ENCODE measurements at places on chromosomes 13 and 19.

DNA sequence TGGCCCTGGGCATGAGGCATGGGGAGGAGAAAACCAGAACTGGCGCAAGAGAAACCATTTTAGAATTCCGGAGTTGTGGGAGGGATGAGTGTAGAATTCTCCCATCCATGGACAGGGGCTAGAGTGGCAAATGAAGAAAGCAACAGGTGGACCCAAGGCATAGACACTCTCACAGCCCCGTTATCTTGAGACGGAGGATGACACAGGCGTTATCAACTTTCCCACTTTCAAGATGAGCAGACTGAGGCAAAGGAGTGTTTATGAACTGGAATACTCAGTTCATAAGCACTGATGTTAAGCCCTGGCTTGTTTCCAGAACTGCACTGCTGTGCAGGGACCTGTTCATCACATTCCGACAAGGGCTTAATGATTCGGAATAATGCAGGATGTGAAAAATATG lies 1.1 kb upstream of the GTF3A start:
- DNase-seq: no peak

DNA sequence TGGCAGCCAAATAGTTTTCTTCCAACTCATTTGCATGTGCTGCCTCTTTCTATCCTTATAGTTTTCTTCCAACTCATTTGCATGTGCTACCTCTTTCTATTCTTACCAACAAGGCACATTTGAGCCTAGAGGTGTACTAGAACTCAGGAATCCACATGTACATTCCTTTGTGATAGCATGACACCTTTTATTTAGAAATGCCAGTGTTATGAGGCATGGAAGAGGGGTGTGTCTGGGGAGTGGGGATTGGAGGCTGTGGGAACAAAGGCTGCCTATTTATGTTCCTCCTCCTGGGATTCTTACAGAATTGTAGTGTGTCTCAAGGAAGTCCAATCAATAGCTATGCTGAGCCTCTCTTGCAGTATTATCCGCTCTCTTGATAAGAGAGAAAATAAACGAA lies 966.7 kb downstream of the PCDH17 start:
- DNase-seq: no peak

DNA sequence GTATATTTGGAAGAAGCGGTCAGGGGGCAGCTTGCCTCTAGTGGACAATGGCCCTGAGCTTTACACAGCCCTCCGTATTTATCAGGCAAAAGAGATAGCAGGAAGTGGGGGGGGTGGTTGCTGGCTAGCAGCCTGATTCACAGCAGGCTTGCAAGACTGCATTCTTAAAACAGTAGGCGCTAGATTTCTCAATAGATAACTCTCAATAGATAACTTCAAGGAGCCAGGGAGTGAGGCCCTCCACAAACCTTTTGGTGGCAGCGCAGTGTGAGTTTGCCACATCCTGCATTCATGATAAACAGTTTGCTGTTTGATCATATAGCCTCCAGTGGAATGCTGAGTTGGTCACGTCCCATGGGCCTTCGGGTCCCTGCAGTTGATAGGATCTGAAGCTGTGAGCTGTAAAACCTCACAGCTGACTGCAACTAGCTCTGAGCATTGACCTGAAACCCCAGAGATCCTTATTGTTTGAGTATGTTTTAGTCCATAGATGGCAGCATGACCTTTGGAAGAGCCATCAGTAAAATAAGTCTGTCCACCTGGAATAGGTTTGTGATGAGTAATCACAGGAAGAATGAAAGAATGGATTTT lies 12.2 kb downstream of the FPR3 start:
- DNase-seq: no peak

DNA sequence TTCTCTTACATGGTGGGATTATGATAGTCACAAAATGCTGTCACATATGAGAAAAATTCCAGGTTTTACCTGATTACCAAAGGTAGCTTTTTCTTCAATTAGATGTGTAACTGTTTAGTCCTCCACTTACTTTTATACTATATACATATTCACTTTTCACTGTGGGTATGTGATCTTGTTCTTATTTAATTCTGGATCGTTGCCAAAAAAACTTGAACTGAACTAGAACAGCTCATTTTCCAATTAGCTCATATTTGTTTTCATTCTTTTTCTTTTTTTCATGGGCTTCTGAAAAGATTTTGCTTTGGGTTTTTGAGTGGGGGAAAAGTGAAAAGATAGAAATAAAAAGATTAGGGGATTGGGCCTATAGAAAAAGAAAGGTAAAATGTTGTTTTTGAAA lies 291.9 kb downstream of the NDFIP2 start:
- no peak for DNase-seq

- DNase-seq: no peak
Measured at GRCh38 chr13:34137200-34137599, 319.3 kb downstream of the RFC3 start.

DNA sequence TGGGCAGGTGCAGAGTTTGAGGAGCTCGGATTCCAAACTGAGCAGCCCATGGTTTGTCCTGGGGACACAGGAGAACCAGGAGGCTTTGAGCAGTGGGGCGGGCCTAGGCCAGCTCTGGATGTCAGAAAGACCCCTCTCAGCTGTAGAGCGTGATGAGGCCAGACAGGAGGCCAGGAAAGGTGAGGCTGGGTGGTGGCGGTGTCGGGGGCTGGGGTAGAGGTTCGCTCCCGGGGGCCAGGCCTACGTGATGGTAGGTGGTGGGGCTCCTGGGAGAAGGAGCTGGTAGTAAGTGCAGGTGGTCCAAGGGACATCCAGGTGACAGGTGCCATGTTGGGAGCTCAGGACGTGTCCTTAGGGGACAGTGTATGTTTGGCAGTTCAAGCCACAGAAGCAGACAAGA lies 13.5 kb upstream of the PTOV1 start:
- no peak for DNase-seq

DNA sequence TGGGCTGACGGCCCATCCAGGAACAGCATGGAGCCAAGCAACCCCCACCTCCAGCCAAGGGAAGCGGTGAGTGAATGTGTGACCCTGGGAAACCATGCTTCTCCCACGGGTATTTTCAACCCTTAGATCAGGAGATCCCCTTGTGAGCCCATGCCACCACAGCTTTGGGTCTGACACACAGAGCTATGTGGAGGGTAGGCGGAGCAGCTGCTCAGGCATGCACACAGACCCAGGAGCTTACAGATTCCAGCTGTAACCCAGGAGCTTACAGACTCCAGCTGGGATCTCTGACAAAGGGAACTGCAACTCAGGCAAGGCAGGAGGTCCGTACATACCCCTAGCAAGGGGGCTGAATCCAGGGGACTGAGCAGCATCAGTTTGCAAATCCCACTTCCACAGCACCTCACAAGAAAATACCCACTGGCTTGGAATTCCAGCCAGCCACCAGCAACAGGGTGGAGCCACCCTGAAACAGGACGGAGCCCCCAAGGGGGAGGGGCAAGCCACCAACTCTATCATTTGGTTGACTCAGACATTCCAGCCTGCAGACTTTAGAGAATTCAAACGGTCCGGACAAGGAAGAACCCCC lies 40.8 kb upstream of the RFXAP start:
- no peak for DNase-seq

GRCh38 chr19:47122359-47123335 lies 8.0 kb upstream of the SAE1 start:
- DNase-seq: no peak

DNA sequence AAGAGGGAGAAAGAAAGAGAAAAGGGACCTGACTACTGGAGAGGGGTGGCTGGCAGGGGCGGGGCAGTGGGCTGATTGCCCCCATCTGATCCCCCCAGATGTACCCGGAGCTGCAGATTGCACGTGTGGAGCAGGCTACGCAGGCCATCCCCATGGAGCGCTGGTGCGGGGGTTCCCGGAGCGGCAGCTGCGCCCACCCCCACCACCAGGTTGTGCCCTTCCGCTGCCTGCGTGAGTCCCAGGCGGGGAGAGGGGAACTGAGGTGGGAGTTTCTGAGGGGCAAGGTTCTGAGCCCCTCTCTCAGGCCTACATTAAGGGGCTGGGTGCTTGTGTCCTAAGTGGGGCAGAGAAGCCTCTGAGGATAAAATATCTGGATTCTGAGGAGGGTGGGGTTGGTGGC lies 2.4 kb downstream of the APLP1 start:
- DNase-seq: no peak

GRCh38 chr13:30927595-30927994 lies 4.9 kb upstream of the TEX26 start:
- no peak for DNase-seq

GRCh38 chr13:24624801-24625231 lies 55.4 kb upstream of the ATP12A start:
- no peak for DNase-seq

GRCh38 chr19:14830702-14831101 lies 4.3 kb downstream of the OR7A5 start:
- DNase-seq: no peak

DNA sequence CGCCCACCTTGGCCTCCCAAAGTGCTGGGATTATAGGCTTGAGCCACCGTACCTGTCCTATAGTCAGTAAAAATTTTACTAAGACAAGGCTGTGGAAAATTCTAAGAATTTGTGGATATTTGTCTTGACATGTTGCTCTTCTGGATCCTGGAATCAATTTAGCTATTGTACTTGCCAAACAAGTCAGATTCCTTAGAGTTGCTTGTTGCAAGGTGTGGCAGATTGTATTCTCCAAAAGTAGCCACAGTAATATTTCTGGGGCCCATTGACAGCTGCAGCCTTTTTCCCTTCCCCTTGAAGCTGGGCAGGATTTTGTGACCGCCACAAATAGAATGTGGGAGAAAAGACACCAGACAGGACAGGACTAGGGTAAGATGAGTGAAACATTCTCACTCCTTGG lies 98.8 kb upstream of the TMTC4 start:
- no peak for DNase-seq

GRCh38 chr19:3515891-3516422 lies 9.8 kb downstream of the FZR1 start:
- no peak for DNase-seq

DNA sequence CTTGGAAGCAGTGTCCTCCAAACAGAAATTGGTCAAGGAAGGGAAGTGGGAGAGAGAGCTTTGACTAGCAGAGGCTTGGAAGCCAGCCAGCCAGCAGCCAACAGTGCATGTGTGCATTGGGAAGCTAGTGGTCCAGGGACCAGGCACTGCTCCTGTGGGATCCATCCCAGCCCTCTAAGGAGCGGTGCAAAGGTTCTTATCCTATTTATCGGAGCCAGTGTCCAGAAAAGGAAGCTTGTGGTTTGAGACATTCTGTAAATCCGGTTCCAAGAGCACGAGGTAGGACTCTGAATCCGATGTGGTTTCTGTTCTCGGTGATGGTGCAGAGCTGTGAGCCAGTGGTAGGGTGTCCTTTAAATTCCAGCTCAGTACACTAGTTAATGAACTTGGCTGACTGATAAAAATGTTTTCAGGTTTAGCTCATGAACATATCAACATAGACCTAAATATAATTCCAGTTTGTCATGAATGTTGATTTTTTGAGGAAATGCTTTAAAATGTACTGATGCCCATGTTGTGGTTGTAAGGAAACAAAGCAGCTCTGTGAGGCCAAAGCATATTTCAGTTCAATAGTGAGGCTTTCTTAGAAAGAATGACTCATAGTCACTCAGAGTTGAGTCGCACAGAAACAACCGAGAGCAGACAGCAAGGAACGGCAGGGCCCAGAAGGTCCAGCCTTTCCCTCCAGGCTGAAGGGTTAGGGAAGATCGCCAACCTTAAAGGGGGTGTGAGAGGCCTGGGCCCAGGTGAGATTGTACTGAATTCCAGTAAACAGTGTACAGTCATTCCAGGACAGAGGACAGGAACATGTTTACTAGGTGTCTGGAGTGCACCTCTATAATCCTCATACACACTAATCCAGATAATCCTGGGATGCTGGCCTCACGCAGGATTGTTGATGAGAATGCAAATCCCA lies 21.5 kb upstream of the GARRE1 start:
- no peak for DNase-seq

- no peak for DNase-seq
Measured at GRCh38 chr19:19777692-19778091, 43.9 kb downstream of the ZNF506 start.

DNA sequence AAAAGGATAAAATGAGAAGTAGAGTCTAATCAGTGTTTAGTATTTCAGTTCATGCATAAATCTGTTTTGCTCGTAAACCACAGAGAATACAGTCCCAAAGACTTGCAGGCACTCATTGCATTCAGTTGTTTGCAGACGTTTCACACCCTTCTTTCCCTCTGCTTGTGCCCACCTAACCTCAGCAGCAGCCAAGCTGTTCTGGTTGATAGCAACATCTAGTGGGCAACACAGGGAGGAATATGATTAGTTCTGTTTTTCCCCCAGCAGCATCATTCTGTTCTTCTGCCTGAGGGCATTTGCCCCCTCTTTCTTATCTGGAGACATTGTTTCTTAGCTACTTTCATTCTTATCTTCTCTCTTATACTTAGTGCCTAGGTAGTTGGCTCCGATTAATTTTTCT lies 135.6 kb downstream of the PAN3 start:
- DNase-seq: no peak

DNA sequence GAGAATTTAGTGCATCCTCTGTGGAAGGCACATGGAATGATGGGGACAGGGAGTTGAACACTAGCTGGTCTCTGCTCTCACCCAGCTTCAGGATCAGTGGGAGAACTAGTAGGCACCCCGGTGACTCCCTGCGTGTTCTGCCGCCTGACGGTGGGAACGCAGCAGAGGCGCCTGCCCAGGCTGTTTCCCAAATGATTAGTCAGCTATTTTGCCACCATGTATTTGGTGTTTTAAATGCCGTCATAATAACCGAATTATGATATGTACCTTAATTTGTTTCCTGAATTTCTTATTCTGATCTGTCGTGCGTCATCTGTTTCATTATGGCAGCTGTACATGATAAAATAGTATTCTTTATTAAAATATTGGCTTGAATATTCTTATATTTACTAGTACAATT lies 115.9 kb upstream of the GJB6 start:
- DNase-seq: no peak

DNA sequence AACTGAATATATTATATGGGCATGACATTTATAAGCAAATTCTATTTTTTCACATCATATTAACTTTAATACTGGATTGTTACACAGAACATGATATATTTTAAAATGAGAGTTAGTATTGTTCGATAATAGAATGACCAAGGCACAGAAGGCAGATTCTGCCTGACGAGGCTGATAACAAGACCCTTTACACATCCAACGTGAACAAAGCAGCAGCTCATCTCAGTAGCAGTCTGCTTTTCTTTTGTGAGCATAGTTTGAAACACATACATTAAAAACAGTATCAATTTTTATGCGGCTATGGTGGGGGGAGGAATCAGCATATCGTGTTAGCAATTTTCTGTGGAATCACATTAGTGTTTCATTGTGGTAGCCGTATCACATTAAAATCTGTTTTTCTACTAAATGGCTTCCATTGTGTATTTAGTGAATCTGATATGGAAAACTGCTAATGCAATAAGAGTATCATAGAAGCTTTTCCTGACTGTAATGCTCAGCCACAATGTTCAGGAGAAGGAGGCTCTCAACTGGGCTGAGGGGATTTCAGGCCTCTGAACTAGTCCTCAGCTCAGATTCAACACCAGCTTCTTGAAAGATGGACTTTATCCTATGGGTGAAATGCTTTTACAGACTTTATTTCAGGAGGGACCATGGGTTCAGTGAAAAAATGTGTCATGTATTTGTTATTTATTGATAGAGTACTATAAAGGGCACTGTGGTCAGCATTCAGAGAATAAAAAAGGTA lies 4.0 kb downstream of the SMAD9 start:
- DNase-seq: no peak

All from activated naive CD4-positive, alpha-beta T cell (primary cell).